Tibial nerve (tissue), 4 donors: ENCODE measurements at places on chromosomes 7 and 10. TPM values are rescaled to one million over a fixed set of nuclear protein-coding genes. Genes with fewer than 3 reads are reported as not detected.

GARS1 gene
- total RNA-seq = 61.1 TPM

- no peak overlapping the region for H3K4me3 ChIP-seq
- no peaks in the 10 kb centered on the region for H3K27me3 ChIP-seq
- no peak for DNase-seq
- no peaks in the 10 kb centered on the region for H3K36me3 ChIP-seq
Observed at GRCh38 chr10:454860-455259, 234.6 kb downstream of the DIP2C start.

UPK3B gene
- 8.6 TPM for total RNA-seq

GRCh38 chr10:17847585-17848296 lies 38.6 kb downstream of the MRC1 start:
- H3K36me3 ChIP-seq = no peaks in the 10 kb centered on the region
- H3K4me3 ChIP-seq = no peak overlapping the region
- H3K27ac ChIP-seq = no peak overlapping the region
- H3K27me3 ChIP-seq = no peaks in the 10 kb centered on the region

- peaks cover 6% of the 10 kb centered on the region for H3K4me1 ChIP-seq
- no peak overlapping the region for H3K27ac ChIP-seq
- DNase-seq = no peak
- no peaks in the 10 kb centered on the region for H3K36me3 ChIP-seq
- no peak overlapping the region for H3K4me3 ChIP-seq
Observed at GRCh38 chr7:149875396-149875795, 1.6 kb downstream of the ATP6V0E2 start.

DNA sequence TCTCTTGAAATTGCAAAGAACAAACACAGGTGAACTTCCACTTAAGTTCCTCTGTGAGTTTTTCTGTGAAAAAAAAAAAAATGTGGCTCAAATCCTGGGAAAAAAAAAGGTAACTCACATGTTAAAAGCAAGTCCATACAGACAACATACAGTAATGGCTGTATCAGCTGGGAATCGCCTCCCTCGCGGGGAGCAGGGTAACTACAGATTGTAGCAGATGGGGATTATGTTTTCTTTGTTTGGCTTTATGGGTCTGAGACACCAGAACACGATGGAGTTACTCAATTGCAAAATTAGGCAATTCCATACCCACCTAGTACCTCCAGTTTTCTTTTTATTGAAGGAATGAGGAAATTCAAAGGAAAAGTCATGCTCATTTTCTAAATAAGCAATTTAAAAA lies 42.3 kb downstream of the FEZF1 start:
- no peak for DNase-seq
- no peak overlapping the region for H3K27ac ChIP-seq
- H3K36me3 ChIP-seq = no peaks in the 10 kb centered on the region
- H3K27me3 ChIP-seq = no peaks in the 10 kb centered on the region
- H3K4me3 ChIP-seq = no peak overlapping the region
- H3K4me1 ChIP-seq = no peaks in the 10 kb centered on the region

- H3K27me3 ChIP-seq = no peaks in the 10 kb centered on the region
- no peak overlapping the region for H3K4me3 ChIP-seq
- DNase-seq = no peak
- H3K27ac ChIP-seq = no peak overlapping the region
Observed at GRCh38 chr7:42483886-42484285, 246.9 kb upstream of the GLI3 start.

DNA sequence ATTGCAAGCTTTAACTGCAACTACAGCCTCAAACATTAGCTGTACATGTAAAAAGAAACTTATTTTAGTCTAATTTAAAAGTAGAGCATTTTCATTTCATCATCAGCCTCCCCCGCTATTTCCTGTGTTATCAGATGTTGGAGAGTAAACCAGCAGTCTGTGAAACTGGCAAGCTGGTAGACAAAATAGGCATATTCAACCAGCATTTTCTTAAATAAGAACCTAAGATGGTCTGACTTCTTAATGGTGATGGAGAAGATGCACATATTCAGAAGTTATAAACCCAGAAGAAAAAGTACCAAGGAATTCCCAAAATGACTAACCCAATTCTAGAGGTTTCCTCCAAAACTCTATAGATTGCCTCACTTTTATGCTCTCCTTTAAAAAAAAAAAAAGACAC lies 24.9 kb downstream of the PIK3AP1 start:
- no peak overlapping the region for H3K27ac ChIP-seq
- H3K4me3 ChIP-seq = no peak overlapping the region
- no peaks in the 10 kb centered on the region for H3K27me3 ChIP-seq
- H3K4me1 ChIP-seq = no peaks in the 10 kb centered on the region

CALCR gene
- total RNA-seq = 0.66 TPM

DNA sequence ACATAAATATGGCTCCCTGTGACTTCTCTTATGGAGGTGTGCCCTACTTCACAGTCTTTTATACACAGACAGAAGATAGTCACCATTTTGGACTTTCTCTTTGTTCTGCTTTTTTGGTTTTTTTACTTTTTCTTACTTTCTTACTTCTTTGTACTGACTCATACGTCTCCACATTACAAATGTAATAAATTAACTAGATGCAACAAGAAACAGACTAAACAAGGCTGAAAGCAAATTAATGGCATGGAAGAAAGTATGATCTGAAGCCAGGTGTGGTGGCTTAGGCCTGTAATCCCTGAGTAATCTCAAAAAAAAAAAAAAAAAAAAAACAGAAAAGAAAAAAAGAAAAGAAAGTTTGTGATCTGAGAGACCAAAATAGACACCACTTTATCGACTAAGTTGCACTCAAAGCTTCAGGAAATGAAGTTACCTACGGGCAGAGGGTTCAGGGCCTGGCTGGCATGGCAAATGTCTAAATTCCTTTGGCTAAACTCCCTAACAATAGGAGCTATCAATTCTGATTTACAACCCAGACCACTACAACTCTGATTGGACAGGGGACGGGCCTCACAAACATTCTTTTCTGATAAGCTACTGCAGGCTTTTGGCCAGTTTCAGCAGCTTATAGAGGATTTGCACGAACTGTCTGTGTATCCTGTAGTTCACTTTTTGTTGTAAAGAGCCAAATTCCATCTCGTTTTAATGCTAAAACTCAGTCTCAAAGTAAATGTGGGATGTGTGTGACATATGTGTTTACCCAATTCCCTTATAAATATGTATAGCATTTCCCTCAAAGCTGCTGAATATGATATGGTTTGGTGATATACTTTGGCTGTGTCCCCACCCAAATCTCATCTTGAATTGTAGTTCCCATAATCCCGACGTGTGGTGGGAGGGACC lies 129.1 kb downstream of the SEPTIN14 start:
- no peaks in the 10 kb centered on the region for H3K27me3 ChIP-seq
- DNase-seq = no peak
- H3K27ac ChIP-seq = no peak overlapping the region
- H3K4me1 ChIP-seq = no peaks in the 10 kb centered on the region

MOGAT3 gene
- total RNA-seq = not detected
